Progenitor cell of endocrine pancreas (in vitro differentiated cells): ENCODE measurements at places on chromosomes 6 and 20. TPM values are rescaled to one million over a fixed set of nuclear protein-coding genes. Genes with fewer than 3 reads are reported as not detected.

The RARS2 gene
- total RNA-seq: 50.3 and 51.4 TPM in 2 replicates

DNA sequence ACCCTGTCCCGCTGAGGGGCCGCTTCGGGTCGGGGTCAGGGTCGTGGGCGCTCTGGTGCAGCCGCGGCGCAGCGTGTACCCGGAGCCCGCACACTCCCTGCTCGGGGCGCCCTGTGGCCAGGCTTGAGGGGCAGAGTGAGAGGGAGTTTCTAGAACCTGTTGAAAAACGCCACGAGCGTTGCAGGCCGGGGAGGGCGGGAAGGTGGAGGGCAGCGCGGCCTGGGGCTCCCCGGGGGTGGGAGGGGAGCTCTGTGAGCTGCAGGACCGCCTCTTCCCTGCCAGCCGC lies 539 bp upstream of the BHLHE23 start:
- H3K27ac ChIP-seq: no peak overlapping the region
- no peak overlapping the region for H3K4me3 ChIP-seq
- no peaks in the 10 kb centered on the region for H3K36me3 ChIP-seq
- H3K4me1 ChIP-seq: peaks cover 3% of the 10 kb centered on the region
- peaks cover 68% of the 10 kb centered on the region for H3K27me3 ChIP-seq

DNA sequence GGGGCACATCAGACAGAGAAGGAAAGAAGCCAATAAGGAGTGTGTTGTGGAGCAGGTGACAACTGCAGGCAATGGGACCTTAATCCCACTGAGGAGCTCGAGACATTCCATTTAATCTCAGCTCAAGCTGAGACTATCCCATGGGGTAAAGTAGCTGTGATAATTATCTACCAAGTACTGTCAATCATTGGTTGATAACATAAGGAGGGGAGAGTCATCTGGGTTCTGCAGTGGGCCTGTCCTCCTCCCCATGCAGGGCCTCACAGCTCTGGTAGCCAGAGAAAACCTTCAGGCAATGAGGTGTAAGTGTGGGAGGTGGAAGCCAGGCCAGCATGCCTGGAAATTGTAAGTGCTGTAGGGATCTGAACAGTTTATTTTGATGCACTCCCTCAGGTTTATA lies 375.0 kb upstream of the ARID1B start:
- no peak for DNase-seq
- H3K4me3 ChIP-seq: no peak overlapping the region
- H3K27ac ChIP-seq: no peak overlapping the region
- H3K27me3 ChIP-seq: peaks cover 18% of the 10 kb centered on the region
- H3K36me3 ChIP-seq: no peaks in the 10 kb centered on the region
- H3K4me1 ChIP-seq: peaks cover 4% of the 10 kb centered on the region

GRCh38 chr6:43746071-43746470 lies 23.9 kb upstream of the VEGFA start:
- peaks cover 13% of the 10 kb centered on the region for H3K27me3 ChIP-seq
- DNase-seq: no peak
- no peaks in the 10 kb centered on the region for H3K36me3 ChIP-seq
- H3K4me1 ChIP-seq: peaks cover 24% of the 10 kb centered on the region
- no peak overlapping the region for H3K4me3 ChIP-seq
- no peak overlapping the region for H3K27ac ChIP-seq

- peaks cover 3% of the 10 kb centered on the region for H3K4me1 ChIP-seq
- no peak for DNase-seq
- no peaks in the 10 kb centered on the region for H3K36me3 ChIP-seq
- peaks cover 6% of the 10 kb centered on the region for H3K27me3 ChIP-seq
These were observed 67.9 kb upstream of the BTN3A2 start for GRCh38 chr6:26296857-26297648.

The COL19A1 gene
- 2.3 and 3.5 TPM in 2 replicates for total RNA-seq

The TAPBP gene
- total RNA-seq: 20.2 and 22.3 TPM in 2 replicates

The DACT2 gene
- total RNA-seq: 30.5 and 33.2 TPM in 2 replicates

The LY86 gene
- not detected in 2 replicates for total RNA-seq

GRCh38 chr20:18879262-18879661 lies 65.7 kb downstream of the SCP2D1 start:
- no peak overlapping the region for H3K4me3 ChIP-seq
- H3K27ac ChIP-seq: no peak overlapping the region
- no peaks in the 10 kb centered on the region for H3K36me3 ChIP-seq
- DNase-seq: no peak
- H3K4me1 ChIP-seq: no peaks in the 10 kb centered on the region
- no peaks in the 10 kb centered on the region for H3K27me3 ChIP-seq

DNA sequence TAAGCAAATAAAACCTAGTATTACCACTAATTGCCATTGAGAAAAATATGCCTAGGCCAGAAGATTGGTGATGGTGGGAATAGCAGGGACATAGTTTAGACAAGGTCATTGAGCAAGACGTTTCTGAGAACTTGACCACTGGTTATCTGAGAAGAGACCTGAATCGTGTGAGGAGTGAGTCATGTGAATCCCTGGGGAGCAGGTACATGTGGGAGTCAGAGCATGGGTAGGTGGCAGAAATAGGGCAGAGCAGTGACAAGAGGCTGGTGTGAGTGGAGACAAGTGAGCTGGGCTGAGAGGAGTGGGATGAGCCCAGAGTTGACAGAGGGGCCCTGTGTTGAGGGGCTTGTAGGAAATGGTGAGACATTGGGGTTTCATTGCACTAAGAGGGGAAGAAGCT lies 16.4 kb downstream of the MICA start:
- H3K4me3 ChIP-seq: no peak overlapping the region
- H3K27me3 ChIP-seq: peaks cover 18% of the 10 kb centered on the region
- H3K27ac ChIP-seq: peak overlapping the region; percentile 7
- H3K4me1 ChIP-seq: no peaks in the 10 kb centered on the region
- DNase-seq: no peak
- peaks cover 7% of the 10 kb centered on the region for H3K36me3 ChIP-seq

The SMLR1 gene
- total RNA-seq: 0.79 and 0.91 TPM in 2 replicates

DNA sequence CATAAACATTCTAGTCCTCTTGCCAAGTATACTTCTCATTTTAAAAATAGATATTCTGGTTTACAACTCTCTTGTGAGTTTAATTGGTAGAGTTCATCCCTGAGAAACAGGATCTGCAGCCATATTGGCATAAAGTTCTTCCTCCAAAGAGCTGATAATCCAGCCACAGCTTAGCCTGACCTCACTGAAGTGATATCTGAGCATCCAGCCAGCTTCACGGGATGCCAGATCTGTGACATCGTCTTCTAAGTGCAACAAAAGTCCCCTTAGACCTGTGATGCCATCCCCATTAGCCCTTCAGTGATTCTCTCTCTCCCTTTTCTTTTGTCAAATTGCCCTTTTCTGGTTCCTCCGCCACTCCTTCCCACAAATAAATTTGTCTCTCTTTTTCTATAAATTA lies 180.6 kb upstream of the STXBP5 start:
- no peaks in the 10 kb centered on the region for H3K4me1 ChIP-seq
- no peaks in the 10 kb centered on the region for H3K27me3 ChIP-seq
- DNase-seq: no peak
- H3K36me3 ChIP-seq: no peaks in the 10 kb centered on the region

DNA sequence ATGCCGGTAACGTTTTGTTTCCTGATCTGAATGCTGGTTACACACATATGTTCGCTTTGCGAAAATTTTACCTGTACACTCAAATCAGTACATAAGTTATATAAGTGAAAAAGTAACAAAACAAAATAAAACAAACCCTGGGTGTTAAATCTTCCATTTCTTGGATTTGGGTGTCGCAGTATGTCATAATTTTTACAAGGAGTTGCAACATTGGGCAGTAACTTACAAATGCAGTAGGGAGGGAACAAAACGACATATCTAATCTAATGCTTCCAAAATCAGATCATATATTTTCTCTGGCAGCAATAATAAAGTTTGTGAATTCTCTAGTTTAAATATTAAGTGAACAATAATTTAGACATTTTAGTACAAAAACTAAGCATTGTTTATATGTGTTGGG lies 25.2 kb downstream of the SNX14 start:
- H3K4me3 ChIP-seq: no peak overlapping the region
- H3K4me1 ChIP-seq: no peaks in the 10 kb centered on the region
- no peak for DNase-seq

The TBX18 gene
- total RNA-seq: 1.3 and 1.8 TPM in 2 replicates

The DEFB127 gene
- total RNA-seq: not detected in 2 replicates

The NHLRC1 gene
- 0.60 and 0.65 TPM in 2 replicates for total RNA-seq

GRCh38 chr20:4973330-4974097 lies 27.8 kb downstream of the SLC23A2 start:
- H3K4me1 ChIP-seq: peaks cover 15% of the 10 kb centered on the region
- DNase-seq: no peak
- no peaks in the 10 kb centered on the region for H3K36me3 ChIP-seq
- H3K27me3 ChIP-seq: no peaks in the 10 kb centered on the region
- no peak overlapping the region for H3K4me3 ChIP-seq

The WFDC5 gene
- total RNA-seq: not detected in 2 replicates

DNA sequence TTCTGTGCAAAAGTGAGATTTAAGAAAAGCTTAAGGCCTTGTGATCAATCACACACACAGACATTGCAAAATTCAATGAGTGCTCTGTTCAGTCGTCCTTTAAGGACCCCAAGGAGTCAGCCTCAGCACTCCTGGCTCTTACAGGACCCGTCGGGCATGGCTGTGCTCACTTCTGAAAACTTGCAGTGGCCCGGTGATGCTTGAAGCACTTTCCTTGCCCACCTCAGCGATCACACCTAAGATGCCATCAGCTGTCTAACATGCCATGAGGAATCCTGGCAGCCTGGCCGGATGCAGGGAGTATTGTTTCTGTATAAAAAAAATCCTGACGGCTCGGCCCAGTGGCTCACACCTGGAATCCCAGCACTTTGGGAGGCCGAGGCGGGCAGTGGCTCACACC lies 101.4 kb upstream of the LAMP5 start:
- no peak overlapping the region for H3K27ac ChIP-seq
- H3K4me1 ChIP-seq: no peaks in the 10 kb centered on the region
- H3K27me3 ChIP-seq: no peaks in the 10 kb centered on the region
- DNase-seq: no peak
- no peak overlapping the region for H3K4me3 ChIP-seq

- H3K36me3 ChIP-seq: peaks cover 25% of the 10 kb centered on the region
- peak overlapping the region; percentile 62 for H3K27ac ChIP-seq
- DNase-seq: no peak
- no peak overlapping the region for H3K4me3 ChIP-seq
- H3K27me3 ChIP-seq: no peaks in the 10 kb centered on the region
These were observed 18.3 kb downstream of the GHRH start for GRCh38 chr20:37243076-37243936.

DNA sequence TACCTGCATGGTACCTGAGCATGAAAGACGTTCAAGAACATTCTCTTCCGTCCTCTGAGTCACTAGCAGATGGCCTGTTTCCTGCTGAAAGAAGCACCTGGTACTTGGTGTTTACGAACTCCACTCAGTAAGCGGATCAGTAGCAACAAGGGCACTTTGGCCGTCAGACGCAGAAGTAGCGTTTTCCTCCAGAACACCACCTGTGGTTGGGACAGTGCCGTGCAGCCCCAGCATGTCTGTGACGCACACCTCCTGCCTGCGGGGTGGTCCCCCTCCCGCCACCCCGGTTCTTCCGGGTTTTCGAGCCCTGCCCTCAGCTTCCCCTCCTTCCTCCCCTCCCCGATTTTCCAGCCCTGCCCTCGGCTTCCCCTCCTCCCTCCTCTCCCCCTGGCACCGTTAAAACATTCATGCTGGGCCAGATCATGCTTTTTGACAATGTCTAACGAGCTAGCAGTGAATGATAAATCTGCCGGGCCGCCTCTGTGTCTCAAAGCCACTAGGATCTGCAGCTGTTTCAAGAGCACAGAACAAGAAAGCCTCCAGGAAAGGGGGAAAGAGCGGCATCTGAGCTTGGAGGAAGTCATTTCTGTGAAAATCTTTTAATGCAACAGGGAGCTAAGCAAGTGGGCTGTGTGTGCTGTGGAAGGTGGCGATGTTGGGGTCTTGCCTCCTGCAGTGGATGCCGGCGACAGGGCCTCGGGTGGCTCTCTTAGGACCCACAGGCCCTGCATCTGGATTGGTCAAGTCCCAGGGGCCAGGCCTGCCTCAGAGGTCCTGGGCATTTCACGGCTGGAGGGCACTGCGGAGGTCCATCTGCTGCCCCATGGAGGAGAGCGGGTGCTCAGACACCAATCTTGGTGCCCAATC lies 207.9 kb downstream of the ERMARD start:
- peaks cover 7% of the 10 kb centered on the region for H3K27me3 ChIP-seq
- H3K36me3 ChIP-seq: no peaks in the 10 kb centered on the region
- H3K4me3 ChIP-seq: no peak overlapping the region
- H3K27ac ChIP-seq: no peak overlapping the region
- peaks cover 12% of the 10 kb centered on the region for H3K4me1 ChIP-seq
- DNase-seq: no peak

The COL9A3 gene
- 81.5 and 84.3 TPM in 2 replicates for total RNA-seq

DNA sequence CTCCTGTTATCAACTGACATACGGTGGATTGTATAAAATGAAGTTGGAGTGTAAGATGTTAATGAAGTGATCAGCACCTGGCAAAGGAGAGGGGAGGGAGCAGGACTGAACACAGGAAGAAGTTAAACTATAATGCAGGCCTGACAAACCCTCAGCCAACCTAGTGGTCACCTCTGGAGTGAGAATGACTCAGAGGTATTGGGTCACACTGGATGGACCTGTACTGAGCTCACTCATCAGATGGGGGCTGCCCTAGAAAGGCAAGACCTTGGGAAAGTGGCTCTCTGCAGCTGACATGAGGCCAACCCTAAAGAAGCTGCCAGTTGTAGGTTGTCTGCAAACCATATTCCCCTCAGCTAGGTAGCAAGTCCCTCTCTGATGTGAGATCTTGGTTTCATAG lies 193.3 kb upstream of the HTR1E start:
- no peaks in the 10 kb centered on the region for H3K36me3 ChIP-seq
- no peak overlapping the region for H3K27ac ChIP-seq
- no peak overlapping the region for H3K4me3 ChIP-seq
- no peak for DNase-seq

The TDRD6 gene
- 0.17 and 0.93 TPM in 2 replicates for total RNA-seq

The BMP5 gene
- 0.91 and 1.7 TPM in 2 replicates for total RNA-seq

The C6orf141 gene
- total RNA-seq: 9.4 and 12.3 TPM in 2 replicates

The COL11A2 gene
- 4.3 and 5.3 TPM in 2 replicates for total RNA-seq

GRCh38 chr6:2454180-2454579 lies 208.8 kb upstream of the GMDS start:
- H3K4me3 ChIP-seq: no peak overlapping the region
- no peak overlapping the region for H3K27ac ChIP-seq
- no peak for DNase-seq
- H3K27me3 ChIP-seq: peaks cover 8% of the 10 kb centered on the region
- no peaks in the 10 kb centered on the region for H3K36me3 ChIP-seq

The MGME1 gene
- total RNA-seq: 20.3 and 24.6 TPM in 2 replicates

The APOM gene
- total RNA-seq: 7.1 and 7.5 TPM in 2 replicates

DNA sequence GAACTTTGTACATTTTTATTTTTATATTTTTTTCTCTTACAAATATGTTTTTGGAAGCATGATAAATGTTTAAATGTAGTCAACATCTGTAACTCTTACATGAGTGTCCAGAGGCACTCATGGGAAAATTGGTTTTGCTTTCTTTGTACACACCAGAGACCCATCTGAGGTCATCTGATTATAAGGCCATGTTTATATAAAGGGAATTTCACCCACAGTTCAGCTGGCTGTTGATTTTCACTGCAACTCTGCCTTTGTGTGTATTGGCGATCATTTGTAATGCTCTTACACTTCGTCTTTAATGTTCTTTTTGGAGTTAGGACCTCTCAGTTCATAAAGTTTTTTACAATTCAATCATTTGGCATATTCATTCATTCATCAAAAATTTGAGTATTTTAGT lies 28.1 kb downstream of the RIOK1 start:
- DNase-seq: no peak
- peaks cover 26% of the 10 kb centered on the region for H3K36me3 ChIP-seq
- H3K4me3 ChIP-seq: peak overlapping the region; percentile 0
- H3K27ac ChIP-seq: peak overlapping the region; percentile 50
- H3K27me3 ChIP-seq: no peaks in the 10 kb centered on the region

- H3K27ac ChIP-seq: peak overlapping the region; percentile 74
- DNase-seq: no peak
- peaks cover 30% of the 10 kb centered on the region for H3K36me3 ChIP-seq
- H3K4me1 ChIP-seq: peaks cover 9% of the 10 kb centered on the region
These were observed 154.4 kb downstream of the DTNBP1 start for GRCh38 chr6:15508441-15508871.
